ENCODE measurements at places on chromosomes 2 and 18. TPM values are rescaled to one million over a fixed set of nuclear protein-coding genes. Genes with fewer than 3 reads are reported as not detected.

DNA sequence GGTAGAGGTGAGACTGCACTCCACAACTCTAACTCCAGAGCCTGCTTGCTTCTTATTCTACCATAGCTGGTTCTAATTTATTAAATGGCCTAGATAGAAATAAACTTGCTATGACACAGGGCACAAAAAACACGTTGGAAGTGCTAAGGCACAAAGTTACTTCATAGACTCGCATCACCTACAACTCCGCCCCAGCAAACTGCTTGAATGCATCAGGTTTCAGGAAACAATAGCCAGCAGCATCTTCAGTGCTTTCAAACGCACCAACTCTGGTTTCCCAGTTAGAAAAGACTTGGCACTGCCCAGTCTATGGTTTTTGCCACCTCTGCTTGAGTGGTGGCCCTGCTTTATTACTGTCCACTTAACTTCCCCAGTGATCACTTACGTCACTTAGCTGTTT lies 142.6 kb downstream of the RIF1 start:
- no peak for DNase-seq

DNA sequence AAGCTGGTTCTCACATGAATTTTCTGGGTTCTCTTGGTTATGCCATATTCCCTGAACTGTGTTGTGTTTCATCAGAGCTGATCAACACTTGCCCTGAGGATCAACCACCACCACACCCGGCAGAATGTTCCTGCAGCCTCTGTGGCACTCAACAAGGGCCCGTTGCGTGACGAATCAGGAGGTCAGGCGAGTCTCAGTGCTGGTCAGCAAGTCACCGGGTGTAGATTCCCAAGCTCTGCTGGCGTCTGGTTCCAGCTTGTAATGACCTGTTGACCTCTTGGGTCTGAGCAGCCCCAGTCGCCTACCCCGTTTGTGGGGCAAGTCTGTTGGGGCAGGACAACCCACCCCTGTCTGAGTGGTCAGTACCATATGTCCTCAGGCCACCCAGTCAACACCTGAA lies 46.0 kb downstream of the ADCY3 start:
- DNase-seq, result peak; percentile 66

Gene CLEC4F
- 0.12 TPM for total RNA-seq

Gene ARHGAP15
- 8.7 TPM for total RNA-seq
